ENCODE measurements at places on chromosomes 3 and 15.

DNA sequence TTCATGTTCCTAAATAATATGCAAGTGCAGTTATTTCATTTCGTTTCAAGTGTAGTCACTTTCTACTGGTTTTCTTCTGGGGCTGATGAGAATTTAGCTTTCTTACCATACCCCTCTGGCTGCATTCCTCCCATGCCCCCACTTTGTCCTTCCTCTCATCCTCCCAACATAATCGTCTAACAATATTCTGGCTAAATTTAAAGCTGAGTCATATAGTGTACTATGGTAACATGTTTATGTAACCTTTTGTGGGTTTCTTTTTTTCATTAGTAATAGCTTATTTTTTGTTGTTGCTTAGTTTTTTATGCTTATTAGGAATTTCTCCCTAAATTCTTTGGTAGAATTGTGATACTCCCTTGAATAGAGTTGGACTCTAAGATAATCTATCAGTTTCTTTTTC is 30.5 kb downstream of the DUT start:
- no peak for DNase-seq

DNA sequence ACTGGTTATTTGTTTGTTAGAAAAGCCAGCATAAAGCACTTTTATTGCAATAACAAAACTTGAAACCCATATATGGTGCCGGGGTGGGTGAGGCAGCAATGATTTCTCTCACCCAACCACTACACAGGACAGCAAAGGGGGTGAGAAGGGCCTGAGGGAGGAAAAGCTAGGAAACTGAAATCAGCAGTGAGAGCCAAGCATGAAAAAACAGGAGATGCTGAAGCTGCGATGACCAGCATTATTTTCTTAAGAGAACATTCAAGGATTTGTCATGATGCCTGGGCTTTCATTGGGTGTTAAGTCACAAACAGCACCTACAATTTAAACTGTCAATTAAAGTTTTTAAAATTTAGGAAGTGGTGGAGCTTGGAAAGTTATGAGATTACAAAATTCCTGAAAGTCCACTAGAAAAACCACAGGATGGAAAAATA is 11.9 kb upstream of the TM4SF4 start:
- DNase-seq = no peak

DNA sequence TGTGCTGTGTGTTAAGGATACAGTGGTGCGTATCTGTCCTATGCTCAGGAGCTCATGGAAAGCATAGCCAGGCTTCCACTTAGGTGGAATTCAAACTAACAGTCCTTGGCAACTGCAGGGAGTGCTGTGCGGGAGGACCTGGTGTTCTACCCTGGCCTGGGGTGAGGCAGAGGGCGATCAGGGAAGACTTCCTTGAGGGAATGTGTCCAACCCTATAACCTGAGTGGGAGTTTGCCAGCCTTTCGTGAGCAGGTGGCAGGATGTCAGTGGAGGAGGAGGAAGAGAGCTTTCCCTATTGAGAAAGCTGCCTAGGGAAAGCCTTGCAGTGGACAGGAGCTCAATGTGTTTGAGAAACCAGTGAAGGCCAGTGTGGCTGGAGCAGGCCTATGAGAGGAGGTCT is 271.1 kb upstream of the C2CD4B start:
- no peak for DNase-seq

- no peak for DNase-seq
These were observed 18.2 kb downstream of the ZNF592 start for GRCh38 chr15:84766461-84767035.

- DNase-seq = no peak
These were observed 602.6 kb downstream of the RSL24D1 start for GRCh38 chr15:54594115-54594514.

DNA sequence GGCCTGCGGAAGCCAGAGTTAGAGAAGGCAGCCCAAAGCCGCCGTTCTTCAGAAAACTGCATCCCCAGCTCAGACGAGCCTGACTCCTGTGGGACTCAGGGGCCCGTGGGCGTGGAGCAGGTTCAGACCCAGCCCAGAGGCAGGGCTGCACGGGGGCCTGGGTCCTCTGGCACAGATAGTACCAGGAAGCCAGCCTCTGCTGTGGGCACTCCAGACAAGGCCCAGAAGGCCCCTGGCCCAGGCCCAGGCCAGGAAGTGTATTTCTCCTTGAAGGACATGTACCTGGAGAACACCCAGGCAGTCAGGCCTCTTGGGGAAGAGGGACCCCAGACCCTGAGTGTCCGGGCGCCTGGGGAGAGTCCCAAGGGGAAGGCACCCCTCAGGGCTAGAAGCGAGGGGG is 23.1 kb downstream of the ALPK3 start:
- no peak for DNase-seq

DNA sequence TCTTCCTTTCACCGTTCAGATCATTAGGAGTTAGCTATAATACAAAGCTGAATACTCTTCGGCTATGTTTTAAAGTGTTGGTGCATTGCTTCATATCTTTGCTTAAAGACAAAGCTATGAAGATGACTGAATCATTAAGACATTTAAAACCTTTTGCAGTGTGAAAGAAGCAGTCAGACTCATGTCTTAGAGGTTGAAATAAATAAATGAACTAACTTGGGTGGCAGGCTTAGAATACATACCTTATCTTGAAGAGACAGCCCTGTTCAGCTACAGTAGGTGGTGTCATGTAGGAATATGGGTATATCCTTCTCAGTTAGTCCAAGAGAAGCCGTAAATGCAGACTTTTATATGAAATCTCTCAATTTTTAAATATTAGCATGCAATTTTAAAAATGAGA is 63.4 kb downstream of the OPA1 start:
- DNase-seq = no peak

GRCh38 chr3:60803216-60804173 is 447.8 kb downstream of the FHIT start:
- DNase-seq = no peak

GRCh38 chr3:66709532-66709931 is 208.7 kb upstream of the LRIG1 start:
- DNase-seq = no peak

GRCh38 chr3:55923207-55923606 is 436.1 kb upstream of the WNT5A start:
- no peak for DNase-seq

DNA sequence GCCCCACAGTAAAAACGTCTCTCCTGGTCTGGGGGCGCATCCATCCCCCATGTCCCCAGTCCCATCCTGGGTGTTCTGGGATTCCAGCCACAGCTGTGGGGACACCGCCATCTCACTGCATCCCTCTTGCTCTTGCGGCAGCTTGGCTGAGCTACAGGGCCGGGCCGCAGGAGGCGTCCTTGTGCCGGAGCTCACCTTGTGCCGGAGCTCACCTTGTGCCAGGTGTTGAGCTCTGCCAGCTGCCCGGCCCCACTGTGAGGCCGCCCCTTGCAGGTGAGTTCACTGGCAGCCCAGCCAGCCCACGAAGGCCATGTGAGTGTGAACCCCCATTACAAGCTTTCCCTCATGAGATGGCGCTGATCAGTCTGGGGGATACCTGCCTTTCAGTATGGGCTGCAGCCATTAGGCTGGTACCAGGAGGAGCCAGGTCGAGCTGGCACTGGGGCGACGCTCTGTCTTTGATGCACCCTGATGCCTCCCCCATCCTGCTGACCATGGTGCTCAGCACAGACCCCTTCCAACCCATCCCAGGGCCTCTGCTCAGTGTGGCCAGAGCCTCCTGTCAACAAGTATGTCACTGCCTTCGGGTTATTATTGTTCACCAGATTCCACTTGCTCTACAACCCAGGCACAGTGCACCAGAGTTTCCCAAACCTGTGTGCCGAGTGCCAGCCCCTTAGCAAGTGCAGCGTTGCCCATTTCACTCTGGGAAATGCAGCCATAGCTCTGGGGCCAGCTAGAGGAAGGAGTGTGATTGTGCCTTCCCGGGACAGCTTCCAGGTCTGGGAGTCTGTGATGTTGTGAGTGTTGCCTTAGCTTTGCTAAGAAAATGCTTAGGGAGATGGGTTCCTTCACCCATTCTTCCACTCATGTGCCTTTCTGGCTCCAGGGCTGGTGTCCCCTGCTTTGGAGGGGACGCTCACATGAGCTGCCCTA is 105.7 kb downstream of the APBA2 start:
- no peak for DNase-seq

All from CD4-positive, alpha-beta T cell treated with Interleukin-6 at 100 ng/mL for 8 hours (primary cell).